ENCODE measurements at places on chromosomes 11 and 22.

- no peak for DNase-seq
Observed at GRCh38 chr11:1297576-1298473, 11.6 kb downstream of the TOLLIP start.

DNA sequence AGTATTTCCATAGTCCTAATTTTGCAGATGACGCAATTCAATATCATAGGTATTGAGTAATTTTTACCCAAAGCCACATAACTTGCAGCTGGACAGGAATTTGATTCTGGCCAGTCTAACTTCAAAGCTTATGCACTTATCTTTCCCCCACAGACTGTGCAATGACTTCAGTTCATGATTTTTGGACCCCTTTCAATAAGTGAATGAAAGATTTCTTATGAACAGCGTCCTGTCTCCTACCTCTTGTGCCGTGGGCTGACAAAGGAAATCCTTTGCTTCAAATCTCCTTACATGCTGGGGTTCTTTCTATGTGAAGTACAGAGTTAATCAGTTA is 217.7 kb upstream of the KIRREL3 start:
- no peak for DNase-seq

GRCh38 chr11:66593303-66593635 is 284 bp downstream of the CCS start:
- no peak for DNase-seq

- DNase-seq, result no peak
Observed at GRCh38 chr11:69265911-69266510, 27.9 kb upstream of the MYEOV start.

Data from ACHN (cell line).